ENCODE measurements at places on chromosomes 1 and 21.

- no peak for DNase-seq
These were observed 136.2 kb downstream of the KCNK1 start for GRCh38 chr1:233750139-233750538.

- DNase-seq: no peak
These were observed 62.8 kb downstream of the SIM2 start for GRCh38 chr21:36761685-36762084.

DNA sequence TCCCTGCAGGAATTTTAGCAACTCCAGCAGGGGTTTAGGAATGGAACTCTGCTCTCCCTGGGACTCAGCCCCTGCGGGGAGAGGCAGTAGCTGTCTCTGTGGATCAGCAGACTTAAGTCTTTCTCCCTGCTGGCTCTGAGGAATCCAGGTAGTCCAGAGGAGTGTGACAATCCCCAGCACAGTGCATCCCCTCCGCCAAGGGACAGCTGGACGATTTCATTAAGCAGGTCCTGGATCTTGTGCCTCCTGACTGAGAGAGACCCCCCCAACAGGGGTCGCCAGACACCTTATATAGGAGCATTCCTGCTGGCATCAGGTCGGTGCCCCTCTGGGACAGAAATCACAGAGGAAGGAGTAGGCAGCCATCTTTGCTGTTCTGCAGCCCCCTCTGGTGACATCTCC lies 30.6 kb downstream of the AKT3 start:
- DNase-seq: no peak

- no peak for DNase-seq
These were observed 268.2 kb upstream of the NR5A2 start for GRCh38 chr1:199759268-199759730.

DNA sequence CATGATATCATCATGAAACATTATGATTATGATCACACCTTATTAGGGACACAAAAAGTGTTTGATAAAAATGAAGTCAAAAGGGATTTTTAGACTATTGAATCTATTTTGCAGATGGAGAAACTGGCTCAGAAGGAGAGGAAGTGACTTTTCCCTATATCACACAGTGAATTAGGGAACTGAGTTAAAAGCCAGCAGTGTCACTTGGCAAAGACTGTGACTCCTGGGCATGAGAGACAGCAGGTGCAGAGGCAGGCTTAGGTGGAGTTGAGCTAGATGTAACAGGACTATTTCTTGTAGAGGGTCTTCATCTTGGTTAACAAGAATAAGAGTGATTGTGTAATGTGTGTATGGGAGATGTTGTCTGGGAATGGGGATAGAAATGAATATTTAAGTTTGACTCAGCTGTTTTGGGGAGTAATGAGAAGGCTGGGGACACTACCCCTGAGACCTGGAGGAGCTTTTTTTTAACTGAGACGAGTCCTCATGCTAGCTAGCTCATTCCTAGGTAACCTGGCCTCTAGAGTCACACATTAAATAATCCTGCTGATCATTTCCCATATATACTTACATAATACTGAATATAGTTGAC lies 1.0 kb upstream of the CD84 start:
- peak; percentile 76 for DNase-seq

- no peak for DNase-seq
These were observed 138.8 kb downstream of the VPS13D start for GRCh38 chr1:12368646-12369045.

DNA sequence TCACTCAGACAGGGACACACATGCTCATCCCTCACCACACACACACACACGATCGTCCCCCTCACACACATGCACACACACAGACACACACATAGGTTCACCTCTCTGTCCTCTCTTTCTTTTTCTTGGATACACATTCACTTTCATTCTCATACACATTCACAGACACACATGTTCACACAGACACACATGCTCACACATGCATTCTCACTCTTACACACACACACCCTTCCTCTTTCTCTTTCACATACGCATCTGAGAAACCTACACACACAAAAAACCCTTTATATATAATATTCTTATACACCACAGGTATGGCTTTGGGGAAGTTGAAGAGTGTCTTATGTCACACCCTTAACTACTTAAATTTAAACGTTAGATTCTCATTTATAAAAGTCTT lies 248.6 kb upstream of the RUNX1 start:
- peak; percentile 15 for DNase-seq

DNA sequence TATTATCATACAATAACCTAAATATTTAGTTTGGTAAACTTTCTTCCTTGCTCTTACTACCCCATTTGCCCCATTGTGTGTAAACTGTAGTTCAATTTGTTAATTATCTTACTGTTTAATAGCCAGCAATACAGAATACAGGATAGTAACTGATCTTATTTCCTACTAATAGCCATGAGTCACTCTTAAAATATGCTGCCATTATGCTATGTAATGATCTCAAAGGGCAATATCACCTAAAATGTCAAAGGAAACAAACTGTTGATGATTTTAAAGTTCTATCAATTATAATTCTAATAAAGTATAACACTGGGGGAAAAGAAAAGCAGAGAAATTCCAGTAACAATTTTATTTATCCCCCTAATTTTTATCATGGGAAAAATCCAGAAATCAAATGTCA lies 4.3 kb downstream of the SLC30A1 start:
- no peak for DNase-seq

GRCh38 chr1:58939666-58940370 lies 156.0 kb upstream of the JUN start:
- no peak for DNase-seq

- DNase-seq: no peak
These were observed 3.4 kb downstream of the PRELP start for GRCh38 chr1:203478986-203479385.

DNA sequence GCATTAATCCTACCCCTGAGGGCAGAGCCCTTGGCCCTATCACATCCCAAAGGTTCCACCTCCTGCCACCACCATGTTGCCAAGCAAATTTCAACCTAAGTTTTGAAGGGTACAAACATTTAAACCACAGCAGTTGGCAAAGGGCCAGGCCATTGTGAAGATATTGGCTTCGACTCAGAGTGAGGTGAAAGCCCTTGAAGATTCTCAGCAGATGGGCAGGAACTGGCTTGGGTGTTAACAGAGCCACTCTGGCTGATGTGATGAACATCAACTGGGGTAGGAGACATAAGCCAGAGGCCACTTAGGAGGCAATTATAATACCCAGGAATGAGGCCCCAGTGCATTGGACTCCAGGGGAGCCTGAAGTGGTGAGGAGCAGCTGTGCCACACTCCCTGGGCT lies 207.7 kb upstream of the KAZN start:
- no peak for DNase-seq

- DNase-seq: no peak
These were observed 68.1 kb downstream of the SLC35F3 start for GRCh38 chr1:233972563-233972950.

GRCh38 chr1:12426030-12426429 lies 192.0 kb downstream of the DHRS3 start:
- DNase-seq: no peak
